NCI-H774 (cell line): ENCODE measurements at places on chromosomes 2 and 18.

- no peak for DNase-seq
Observed at GRCh38 chr2:79393107-79393685, 119.7 kb upstream of the CTNNA2 start.

DNA sequence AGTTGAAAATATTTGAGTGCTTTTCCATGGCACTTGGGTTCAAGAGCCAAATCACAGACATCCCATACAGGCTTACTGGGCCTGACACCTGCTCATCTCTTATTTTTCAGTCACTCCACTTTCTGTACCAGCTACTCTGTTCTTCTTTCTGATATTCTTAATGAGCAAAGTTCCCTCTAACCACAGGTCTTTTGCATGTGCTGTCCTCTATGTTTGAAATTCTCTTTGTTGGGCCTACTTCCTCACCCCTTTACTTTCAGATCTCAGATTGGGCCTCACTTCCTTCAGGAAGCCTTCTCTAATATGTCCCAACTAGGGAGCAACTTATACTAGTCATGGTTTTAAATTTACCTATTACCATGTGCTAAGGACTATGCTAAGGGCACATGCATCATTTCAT, 81.8 kb upstream of the RBMS1 start:
- DNase-seq: no peak

DNA sequence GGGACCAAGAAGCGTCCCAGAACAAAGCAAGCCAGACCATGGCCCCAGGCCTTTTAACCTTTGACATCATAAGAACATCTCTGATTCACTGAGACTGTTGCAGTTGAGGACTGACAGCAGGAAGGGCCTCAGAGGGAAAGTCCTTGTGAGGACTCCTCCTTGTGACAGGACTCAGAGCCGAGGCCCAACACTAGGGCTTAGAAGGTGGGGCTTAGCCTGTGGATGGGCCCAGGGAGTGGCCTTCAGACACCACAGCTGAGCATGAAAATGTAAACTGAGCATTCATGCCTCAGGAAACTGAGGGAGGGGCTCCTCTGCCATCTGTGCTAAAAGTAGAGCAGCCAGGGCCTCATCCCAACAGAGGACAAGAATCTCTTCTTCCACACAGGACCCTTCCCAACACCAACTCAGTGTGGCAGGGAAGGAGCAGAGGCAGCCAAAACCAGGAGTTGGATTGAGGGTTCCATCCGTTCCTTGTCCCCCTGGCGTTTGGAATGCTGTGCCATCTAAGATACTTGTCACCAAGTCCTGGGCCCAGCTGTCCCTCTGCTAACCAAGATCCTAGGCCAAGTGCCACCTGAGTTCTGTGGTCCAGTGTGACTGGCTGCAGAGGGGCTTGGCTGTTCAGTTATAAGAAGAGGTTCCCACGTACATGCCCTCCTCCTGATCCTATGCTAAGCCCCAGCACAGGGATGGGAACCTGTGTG, 37.5 kb upstream of the CAB39 start:
- DNase-seq: no peak

DNA sequence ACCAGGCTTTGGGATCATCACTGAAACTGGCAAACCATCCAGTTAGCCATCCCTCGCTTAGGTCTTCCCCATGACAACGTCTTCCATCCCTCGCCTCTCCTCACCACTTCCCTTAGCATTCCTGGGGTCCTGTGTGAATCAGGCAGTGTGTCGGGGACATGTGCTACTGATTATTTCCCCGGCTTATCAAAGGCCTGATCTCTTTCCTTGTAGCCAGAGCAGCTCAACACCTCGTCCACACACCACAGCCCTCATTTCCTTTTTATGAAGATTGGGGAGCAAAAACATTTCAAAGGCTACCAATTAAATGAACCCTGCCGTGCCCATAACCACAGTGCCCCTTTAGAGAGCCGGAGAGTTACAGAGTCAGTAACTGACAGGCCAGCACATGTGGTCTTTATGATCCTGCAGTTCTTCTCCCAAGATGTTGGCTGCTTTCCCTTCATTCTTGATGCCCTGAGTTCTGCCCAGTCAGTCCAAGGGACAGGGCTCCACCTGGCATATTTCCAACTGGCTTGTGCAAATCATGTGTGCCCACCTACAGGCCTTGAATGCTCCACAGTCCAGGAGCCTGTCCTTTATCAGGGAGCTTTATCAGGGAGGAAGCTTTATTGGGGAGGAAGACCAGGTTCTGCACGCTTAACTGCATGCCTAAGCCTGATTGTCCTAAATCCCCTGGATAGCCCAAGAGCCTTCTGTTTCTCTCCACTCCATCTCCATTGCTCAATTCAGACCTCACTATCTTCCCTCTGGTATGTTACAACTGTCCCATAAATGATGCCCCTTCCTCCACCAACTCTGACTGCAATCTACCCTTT, 343.1 kb downstream of the CYRIA start:
- no peak for DNase-seq

- DNase-seq: no peak
Observed at GRCh38 chr2:121086450-121086849, 198.6 kb downstream of the TFCP2L1 start.

DNA sequence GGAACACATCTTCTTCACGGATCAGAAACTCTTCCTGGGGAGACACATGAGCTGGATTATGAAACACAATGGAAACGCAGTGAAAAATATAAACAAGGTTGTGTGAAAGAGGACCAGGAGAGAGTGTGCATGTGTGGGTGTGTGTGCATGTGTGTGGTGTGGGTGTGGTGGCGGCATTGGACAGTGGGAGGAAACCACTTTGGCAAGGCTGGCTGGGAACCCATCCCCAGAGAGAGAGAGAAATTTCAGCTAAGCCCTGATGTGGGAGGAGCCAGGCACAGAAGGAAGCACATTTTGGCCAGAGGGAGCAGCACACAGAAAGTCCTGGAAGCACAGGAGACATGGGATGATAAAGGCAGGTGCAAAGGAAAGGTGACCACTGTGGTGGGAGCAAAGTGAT, 147.6 kb upstream of the COPS8 start:
- no peak for DNase-seq

DNA sequence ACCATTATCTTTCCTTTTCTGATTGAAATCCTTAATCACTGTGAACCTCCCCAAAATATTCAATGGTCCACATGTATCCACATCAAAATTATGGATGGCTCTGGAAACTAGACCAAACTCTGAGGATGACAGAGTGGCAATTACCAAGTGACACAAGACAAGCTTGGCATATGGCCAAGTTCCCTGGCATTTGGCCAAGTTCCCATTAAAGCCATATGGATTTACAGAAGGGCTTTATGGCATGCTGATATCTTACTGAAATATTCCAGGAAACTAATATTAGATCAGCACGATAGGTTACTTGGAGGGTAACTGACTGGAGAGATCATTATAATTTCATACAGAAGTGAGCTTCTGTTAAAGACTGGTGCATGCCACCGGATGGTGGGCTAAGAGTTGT, 21.9 kb upstream of the CERS6 start:
- peak; percentile 40 for DNase-seq

GRCh38 chr18:80196528-80197320, 50.6 kb downstream of the PARD6G start:
- DNase-seq: no peak

- DNase-seq: no peak
Observed at GRCh38 chr2:120832296-120833070, 96.8 kb downstream of the GLI2 start.

GRCh38 chr2:196702641-196703040, 63.1 kb downstream of the CCDC150 start:
- no peak for DNase-seq

DNA sequence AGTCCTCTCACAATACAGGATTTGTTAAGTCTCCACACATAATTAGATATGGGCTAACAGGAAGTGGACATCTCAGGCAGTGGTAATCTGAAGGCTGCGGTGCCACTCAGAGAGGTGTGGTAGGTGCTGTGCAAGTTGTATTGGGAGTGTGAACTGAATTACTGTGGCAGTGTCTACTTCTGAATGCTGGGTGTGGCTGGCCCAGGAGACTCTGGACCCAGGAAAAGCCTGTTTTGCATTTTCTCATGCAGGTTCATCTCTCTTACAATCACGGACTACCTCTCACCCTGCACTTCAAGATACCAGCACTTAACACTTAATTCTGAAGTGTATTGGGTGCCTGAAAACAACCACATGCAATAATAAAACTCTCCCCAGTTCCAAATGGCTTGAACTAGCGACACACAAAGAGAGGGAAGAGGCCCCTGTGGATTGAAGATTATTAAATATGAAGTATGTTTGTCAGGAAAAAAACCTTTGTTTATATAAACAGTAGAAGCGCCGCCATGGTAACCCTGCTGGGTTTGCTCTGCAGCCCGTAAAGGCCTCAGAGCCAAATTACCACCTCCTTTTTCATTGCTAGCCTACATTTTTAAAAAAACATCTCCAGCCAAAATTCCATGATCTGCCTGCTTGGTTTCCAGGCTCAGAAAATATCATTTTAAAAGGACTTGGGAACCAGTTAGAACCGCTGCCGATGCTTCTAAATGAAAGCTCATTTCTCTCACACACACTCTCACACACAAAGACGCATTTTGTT, 77.5 kb downstream of the GFPT1 start:
- DNase-seq: peak; percentile 6

DNA sequence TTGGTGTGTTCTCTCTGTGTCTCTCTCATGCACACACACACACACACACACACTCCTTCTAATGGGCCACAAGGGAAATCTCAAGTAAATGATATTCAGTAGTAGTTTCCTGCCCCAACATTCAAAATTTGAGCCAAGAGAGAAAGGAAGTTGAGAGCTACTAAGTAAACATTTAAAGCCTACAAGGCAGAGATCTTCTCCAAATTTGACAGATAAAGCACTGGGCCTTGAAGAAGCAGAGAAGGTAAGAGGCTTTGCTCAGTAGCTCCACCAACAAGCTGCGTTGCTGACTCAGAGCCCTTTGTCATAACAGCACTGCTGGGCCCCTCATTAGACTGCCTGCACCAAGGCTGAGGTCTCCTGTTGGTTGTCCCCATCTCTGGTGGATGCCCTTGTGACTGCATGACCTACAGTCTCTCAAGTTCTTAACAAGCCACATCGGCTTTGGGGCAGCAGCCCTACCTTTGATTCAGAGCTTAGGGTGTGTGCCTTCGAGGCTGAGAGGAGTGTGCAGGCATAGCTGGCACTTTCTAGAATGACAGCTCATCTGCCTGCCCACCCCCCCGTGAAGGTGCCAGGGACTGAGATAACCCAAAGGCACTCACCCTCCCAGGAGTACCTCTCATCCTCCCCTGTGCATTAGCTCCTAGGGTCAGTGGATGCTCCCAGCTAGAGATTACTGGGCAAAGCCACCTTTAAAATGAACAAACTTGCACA, 32.3 kb upstream of the NEB start:
- DNase-seq: no peak

DNA sequence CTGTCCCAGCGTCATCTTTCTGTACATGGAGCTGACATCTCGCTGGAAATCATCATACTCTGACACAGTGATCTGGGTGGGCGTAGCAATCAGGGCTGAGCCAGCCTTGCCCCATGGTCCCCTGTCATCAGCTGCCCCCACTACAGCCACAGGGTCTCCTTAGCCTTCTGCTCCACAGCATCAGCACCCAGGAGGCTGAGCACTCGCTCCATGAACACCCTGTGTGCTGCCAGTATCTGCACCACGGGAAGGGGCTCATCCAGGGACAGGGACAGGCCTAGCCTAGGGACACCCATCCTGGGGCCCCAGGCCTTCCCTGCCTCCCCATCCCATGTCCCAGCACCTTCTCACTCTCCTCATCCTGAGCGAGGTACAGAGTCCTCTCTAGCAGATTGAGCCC, 11.4 kb downstream of the ALPG start:
- no peak for DNase-seq

DNA sequence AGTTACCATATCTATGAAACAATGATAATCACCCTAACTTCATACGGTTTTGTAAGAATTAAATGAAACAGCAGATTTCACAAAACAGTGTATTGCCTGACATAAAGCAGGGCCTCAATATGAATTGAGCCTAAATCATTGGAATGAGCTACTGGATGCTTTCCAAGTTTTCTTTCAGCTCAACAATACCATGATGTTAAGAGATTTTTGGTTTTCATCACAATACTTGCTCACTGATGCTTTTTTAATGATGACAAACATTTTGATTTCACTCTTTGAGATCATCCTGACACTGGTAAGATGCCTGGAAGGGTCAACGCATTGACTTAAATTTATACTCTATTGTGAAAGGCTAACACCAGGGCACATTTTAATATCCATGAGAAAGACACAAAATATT, 377.5 kb downstream of the ZNF521 start:
- DNase-seq: no peak

DNA sequence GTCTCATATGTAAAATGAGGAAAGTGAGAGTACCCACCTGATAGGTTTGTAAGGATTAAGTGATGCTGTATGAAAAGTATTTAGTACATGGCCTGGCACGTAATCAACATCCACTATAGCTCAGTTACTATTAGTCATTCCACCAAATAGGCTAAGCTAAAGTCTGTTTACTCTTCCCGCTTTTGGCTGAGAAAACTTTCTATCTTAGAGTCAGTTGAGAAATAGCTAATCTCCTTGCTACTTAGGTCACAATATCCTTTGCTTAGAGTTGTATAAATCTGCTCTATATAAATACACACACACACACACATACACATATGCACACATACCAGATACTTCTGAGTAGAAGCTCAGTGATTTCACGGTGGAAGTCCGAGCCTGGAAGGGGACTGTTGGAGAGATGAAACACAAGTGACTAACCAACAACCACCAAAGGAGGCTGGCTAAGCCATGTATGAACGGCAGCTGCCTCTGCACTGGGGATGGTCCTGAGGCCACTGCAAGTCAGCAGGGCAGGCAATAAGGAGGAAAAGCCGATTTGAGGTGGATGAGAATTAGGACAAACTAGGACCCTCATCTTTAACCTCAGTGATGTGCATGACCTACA, 104.6 kb upstream of the EPHA4 start:
- DNase-seq: no peak

GRCh38 chr18:28571929-28572328, 395.0 kb upstream of the CDH2 start:
- no peak for DNase-seq

DNA sequence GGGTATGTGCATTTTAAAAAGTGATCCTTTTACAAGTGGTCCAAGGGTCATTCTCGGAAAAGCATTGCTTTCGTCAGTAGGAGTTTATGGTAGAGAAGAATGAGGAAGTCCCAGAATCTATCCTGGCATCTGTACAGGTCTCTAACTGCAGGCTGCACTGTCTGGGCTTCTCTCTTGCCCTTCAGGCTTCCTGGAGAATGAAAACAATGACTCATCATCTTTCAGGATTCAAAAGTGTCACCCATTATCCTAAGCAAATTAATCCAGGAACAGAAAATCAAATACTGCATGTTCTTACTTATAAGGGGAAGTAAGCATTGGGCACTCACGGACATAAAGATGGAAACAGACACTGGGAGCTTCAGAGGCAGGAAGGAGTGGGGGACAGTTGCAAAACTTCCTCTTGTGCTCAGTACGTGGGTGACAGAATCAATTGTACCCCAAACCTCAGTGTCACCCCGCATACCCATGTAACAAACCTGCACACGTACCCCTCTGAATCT, 60.2 kb upstream of the TXNDC2 start:
- no peak for DNase-seq
